ENCODE measurements at places on chromosomes 1 and 21.
A peak's percentile ranks its signal among the peaks of the same experiment; 100 is the strongest.

DNA sequence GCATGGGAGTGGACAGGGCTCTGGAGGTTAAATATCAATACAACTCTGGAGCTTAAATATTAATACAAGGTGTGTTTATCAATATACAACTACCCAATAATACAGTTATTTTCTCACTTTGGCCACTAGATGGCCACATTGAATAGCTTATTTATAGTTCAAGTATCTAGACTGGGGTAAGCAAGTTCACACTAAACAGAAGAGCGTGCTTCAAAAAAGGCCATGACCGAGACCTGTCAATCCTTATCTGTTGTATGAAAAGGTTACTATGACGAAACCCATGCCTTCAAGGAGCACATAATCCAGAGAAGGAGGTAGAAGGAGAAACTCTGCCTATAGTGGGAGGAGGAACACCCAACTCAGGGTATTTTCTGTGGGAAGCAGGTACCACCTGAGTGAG, 29.1 kb downstream of the CHML start:
- DNase-seq: peak; percentile 76

GRCh38 chr21:39197448-39198233, 14.4 kb upstream of the PSMG1 start:
- DNase-seq: no peak

DNA sequence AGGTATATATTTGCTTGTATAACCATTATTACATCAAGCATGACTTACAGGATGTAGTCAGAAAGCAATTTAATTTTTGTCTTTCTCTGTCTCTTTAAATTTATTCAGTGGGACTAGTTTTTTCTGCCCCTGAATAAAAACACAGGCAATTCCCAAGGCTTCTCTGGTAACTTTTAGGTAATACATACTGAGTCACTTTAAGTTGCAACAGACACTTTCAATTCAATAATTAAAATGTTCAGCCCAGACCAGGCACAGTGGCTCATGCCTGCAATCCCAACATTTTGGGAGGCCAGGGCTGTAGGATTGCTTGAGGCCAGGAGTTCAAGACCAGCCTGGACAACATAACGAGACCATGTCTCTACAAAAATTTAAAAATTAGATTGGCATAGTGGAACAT, 12.3 kb downstream of the SLC44A3 start:
- no peak for DNase-seq

DNA sequence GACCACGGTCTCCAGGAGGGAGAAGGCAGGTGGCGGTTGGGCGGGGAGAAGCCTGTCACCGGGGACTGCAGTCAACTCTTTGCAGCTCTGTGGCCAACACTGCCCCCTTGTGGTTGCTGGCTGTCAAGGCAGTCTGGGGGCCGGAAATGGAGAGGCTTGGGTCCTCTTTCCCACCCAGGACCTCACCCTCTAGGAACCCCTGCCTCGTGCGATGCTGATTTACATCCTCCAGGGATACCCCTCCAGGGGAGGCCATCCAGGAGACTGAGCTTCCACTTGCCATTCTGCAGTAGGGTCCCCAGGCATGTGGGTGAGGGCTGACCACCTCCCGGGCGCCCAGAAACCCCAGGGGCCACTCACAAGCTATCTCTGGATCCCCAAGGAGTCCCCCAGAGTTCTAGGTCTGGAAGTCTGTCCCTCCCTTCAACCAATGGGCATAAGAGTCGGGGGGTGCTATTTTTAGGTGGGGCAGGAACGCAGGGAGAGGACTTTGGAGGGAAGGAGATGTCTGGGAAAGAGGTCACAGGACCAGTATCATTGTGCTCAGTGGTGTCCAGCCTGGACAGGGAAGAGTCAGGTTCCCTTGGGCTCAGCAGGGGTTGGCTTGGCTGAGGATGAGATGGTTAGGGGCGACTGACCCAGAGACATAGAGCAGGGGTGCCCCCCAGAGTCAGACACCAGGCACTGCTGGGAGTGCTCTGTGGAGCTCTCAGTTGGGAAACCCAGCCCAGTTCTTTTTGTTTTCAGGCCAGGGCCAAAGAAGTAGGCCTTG, 7.1 kb upstream of the GPR61 start:
- peak; percentile 80 for DNase-seq

DNA sequence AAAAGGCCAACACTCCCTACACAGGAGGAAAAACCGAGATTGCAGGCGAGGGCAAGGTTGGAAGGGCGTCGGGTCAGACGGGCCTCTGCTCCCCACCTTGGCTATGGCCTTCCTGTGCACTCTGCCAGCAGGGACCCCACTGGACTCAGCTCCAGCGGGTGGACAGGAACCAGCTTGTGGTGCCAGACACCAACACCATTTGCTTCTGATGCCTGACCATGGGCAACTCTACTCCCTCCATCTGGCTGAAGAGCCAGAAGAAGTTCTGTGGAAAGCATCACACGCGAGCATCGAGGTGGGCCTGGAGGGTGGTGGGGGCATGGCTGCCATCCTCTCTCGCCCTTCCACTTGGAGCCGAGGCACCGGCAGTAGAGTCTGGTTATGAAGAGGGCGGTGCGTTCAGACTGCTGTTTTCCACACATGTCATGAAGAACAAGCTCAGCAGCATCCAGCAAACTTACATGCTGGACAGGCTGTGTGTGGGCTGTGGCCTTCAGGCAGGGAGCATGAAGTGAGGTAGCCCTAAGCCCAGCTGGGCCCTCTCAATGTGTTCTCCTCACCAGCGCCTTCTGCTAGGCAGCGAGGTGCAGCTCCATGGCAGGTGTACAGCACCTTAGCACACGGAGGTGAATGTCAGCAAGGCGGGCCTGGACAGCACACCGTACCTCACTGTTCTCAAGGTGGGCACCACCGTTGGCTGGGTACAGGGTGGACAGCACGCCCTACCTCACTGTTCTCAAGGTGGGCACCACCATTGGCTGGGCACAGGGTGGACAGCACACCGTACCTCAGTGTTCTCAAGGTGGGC, 15.6 kb upstream of the ZNF669 start:
- no peak for DNase-seq

DNA sequence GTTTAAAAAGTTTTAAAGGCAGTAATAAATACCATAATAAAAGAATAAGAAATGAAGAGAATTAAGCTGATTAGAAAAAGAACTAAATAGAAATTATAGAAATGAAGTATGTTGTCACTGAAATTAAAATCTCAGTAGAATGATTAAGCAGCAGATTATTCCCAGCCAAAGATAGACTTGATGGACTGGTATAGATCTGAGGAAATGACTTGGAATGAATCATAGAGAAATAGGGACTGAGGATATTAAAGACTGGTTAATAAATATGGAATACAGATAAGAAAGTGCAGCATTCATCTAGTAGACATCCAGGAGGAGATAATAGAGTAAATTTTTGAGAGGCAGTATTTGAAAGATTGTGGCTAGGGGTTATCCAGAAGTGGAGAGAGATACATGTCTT, 28.7 kb downstream of the MARK1 start:
- DNase-seq: no peak

DNA sequence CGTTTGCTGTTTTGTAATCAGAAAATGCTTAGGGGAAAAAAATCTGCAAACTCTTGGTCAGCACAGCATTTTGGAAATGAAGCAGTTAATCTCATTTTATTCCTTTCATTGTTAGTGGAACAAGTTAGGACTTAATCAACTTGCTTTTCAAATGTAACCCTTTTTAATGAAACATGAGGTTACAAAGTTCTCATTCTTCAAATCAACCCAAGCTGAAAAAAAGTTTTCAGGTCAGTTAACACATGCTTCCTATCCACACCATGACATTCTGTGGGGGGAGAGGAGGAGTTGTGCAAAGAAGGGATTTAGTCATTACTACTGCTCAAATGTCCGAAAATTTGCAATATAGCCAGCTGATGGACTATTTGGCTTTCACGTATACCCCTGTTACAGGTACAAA, 283.2 kb upstream of the LYPLAL1 start:
- DNase-seq: no peak

DNA sequence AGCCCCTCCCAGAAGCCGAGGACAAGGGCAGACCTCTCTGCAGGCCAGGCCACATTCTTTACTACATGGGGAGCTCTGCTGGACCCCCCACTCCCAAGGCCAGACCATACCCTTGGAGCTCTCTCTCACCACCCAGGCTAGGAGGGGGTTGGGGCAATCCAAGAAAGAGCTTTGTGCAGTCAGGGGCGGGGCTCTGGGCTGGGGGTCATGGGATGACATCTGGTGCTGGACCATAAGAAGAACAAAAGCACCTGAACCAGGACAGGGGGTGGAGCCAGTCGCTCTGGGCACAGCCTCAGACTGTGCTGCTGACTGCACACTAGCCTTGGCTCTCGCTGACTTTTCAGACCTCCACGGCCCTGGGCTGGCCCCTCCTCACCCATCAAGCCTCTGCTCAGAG, 23.1 kb upstream of the AJAP1 start:
- no peak for DNase-seq

DNA sequence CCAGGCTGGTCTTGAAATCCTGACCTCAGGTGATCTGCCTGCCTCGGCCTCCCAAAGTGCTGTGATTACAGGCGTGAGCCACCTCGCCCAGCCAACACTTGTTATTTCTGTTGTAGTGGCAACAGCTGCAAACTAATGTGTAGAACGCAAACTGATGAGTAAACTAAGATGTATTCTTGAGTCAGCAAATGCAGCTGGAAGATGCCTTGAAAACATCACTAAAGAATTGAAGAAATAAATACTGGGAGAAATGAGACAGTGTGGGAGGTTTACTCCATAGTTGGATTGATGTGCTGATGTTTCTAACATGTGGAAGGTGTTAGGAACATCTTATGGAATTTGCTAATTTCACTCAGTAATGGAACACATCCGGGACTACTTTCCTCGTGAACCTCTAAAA, 61.3 kb upstream of the KCNE2 start:
- no peak for DNase-seq

- peak; percentile 86 for DNase-seq
Measured at GRCh38 chr1:22024485-22025367, 23.3 kb downstream of the CELA3A start.

DNA sequence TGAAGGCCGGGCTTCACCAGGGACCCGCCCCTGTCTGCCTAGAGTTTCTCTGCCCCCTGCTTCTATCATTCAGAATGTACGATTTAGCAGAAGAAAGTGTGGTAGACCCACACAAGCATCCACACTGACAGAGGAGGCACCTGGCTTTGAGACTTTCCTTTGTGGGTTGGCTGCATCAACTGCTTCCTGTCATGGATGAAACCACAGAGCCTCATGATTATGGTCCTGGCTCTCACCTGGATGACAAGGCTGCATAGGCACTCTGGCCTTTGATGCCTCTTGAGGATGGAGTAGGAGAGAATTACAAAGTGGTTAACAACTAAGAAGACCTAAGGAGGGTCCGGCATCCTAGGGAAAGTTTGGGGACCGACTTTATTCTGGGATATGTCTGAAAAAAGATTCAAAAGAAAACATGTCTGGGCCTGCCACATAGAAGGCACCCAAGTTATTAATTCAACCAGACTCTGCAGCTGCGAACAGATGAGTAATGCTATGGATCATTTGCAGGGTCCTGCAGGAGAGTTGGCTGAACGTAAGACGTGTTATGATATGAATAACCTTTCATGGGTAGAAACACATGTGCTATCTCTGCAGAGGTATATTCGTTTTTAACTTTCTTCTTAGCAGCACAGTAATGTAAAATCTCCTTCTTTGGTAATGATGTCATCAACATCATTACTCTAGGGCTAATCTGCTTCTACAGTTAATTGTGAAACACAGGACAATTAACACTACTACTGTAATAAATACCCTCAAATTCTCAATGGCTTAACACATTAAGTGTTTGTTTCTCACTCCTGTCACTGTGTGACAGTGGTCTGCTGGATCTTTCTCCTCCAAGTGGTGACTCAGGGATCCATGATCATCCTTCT, 136.2 kb downstream of the SLC35F3 start:
- no peak for DNase-seq

DNA sequence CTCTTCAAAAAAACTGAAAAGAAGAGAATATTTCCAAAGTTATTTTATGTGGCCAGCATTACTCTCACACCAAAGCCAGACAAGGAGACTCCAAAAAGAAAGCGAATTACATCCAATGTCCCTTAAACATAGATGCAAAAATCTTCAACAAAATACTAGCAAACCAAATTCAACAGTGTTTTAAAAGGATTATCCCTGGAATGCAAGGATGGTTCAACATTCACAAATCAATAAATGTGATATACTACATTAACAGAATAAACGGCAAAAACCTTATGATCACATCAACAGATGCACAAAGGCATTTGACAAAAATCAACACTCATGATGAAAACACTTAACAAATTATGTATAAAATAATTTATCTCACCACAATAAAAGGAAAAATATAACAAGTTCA, 207.8 kb downstream of the DENND1B start:
- no peak for DNase-seq

DNA sequence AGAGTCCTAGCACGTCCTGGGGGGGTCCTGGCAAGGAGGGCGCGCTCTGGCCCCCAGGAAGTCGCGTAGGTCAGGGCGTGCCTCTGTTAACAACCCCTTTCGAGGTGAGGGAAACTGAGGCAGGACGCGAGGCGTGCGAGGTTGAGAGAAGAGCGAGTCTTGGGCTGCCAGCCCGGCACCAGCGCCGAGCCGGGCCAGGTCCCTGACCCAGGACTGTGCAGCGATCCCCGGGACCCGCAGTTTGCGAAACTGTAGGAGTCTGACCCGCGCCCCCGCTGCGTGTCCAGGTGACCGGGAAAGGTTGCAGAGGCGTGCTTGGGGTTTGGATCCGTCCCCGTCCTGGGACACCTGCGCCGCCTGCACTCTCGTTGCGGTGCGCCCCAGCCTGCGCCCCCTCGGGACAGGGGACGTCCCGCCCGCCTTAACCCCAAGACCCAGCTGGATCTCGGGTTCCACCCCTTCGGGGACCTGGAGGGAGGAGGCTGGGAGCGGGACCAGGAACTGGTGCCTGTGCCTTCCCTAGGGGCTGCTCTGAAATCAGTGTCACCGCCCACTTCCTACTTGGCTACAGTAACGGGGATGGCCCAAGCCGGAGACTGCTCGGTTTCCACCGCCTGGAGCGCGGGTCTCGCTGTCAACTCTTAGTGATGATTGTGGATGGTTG, 493 bp downstream of the DISC1 start:
- DNase-seq: peak; percentile 82

DNA sequence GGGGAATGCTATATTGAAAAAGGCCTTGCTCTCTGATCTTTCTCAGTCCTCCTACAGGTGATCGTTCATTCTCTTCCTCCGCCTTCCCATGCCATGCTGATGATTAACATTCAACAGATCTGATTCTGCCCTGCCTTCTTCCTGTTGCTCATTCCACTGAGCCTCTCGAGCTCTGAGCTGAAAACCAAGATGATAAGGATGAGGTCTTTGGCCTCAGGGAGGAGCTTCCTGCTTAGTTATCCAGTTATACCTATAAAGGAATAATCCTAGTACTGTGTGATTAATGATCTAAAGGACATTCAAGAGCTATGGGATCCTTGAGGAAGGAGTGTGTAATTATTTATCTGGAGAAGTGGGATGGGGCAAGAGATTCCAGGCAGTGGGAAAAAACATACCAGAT, 25.2 kb upstream of the MAP3K7CL start:
- DNase-seq: no peak

DNA sequence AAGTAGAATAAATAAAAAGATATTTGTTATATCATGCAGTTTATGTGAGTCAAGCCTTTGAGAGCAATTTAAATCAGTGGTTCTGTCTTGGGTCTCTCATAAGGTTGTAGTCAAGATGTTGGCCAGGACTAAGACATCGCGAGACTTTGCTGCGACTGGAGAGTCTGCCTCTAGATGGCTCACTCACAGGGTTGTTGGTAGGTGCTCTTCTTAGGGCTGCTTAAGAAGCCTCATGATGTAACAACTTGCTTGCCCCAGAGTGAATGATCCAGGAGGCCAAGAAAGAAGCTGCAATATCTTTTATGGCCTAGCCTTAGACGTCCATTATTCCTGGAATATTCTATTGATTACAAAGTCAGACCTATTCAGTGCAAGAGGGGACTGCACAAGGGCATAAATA, 73.1 kb upstream of the CACHD1 start:
- peak; percentile 9 for DNase-seq

- DNase-seq: no peak
Measured at GRCh38 chr1:232247669-232248068, 382.3 kb downstream of the SIPA1L2 start.

All from NCI-H69 (cell line).